ENCODE measurements at places on chromosomes 1 and 21. TPM values are rescaled to one million over a fixed set of nuclear protein-coding genes. Genes with fewer than 3 reads are reported as not detected.

DNA sequence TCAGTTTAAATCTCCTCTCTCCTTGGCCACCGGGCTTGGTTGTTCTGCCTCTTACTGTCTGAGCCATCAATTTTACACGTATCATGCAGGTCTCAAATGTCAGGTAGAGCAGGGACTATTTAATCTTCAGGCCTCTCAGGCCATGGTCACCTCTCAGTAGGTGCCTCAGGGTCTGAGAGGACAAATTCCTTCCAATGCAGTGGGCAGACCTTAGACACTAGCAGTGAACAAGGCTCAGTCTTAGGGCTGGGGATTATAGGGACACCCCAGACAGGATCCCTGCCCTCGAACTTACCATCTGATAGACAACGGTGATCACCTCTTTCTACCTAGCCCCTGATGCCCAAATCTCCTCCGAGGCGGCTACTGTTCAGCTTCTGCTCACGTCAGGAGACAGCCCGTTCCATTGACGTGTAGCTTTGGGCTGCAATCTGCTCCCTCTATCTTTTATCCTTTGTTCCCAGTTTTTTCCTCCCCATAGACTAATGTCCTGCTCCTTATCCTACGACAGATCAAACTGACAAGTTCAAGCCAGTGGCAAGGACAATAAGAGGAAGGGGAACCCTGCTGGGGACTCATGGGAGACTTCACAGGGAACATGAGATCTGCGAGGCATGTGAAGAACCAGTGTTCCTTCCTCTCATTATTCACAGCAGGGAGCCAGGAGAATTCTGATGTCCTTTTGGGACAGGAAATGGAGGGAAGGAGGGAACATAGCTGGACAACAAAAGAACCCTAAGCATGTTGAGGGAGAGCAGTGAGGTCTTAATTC, 1.4 kb upstream of the MYOG start:
- DNase-seq, result no peak

DNA sequence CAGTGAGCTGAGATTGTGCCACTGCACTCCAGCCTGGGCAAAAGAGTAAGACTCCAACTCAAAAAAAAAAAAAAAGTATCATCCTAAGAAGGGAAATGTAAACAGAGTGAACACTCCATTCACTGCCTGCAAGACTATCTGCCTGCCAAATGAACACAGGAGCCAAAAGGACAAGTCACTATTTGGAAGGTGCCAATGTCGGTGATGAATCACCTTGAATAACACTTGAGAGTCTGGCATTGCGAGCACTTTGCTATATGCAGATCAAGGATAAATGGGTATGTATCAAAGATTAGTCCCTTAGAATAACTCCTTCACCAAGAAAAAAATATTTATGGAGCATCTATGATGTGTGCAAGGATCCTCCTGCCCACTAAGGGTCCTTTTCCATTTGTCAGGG, 6.6 kb downstream of the UBR4 start:
- no peak for DNase-seq

GRCh38 chr1:165298203-165298820, 58.2 kb downstream of the LMX1A start:
- DNase-seq, result no peak

DNA sequence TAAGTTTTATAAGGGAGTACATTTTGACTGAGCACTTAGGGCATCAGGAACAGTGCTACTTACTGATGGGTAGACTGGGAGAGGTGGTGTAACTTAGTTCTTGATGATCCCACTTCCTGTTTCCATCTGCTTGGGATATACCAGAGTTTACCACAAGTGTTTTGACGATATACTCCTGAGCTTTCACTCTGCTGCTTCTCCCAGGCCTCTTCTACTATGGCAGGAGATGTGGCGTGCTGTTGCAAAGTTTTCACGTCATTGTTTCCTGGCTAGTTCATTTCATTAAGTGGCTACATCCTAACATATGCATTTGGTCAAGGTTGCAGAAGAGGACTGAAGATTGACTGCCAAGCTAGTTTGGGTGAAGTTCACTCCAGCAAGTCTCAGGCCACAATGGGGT, 41.3 kb upstream of the LAMC2 start:
- no peak for DNase-seq

GRCh38 chr1:88922214-88922613, 30.8 kb upstream of the GTF2B start:
- no peak for DNase-seq

DNA sequence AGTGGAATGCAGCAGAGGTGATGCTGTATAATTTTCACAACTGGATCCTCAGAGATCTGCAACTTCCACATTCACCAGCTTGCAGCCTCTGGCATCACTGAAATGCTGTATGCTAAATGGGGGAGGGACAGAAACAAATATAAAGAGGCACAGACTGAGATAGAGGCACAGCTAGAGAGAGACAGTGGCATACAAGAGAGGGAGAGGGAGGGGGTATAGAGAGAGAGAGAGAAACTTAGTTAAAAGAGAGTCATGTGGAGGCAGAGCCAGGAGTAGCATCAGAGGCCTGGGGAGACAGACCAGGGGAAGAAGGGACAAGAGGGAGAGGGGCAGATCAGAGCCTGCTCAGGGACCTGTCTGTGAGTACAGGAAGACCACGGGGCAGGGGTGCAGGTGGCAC, 84.5 kb upstream of the GRIK3 start:
- no peak for DNase-seq

- no peak for DNase-seq
Measured at GRCh38 chr21:46662765-46663500, 27.5 kb downstream of the PRMT2 start.

DNA sequence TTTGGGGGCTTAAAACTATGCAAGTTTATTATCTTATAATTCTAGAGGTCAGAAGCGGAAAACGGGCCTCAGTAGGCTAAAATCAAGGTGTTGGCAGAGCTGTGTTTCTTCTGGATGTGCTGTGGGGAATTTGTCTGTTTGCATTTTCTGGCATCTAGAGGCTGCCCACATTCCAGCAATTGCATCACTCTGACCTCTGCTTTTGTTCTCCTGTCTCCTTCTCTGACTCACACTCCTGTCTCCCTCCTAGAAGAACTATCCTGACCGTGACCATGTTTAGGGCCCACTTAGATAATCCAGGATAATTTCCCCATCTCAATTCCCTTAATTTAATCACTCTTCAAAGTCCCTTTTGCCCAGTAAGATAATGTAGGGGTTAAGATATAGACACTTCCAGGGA, 127.4 kb upstream of the DEPDC1 start:
- no peak for DNase-seq

- no peak for DNase-seq
Measured at GRCh38 chr1:37002898-37003297, 31.4 kb downstream of the GRIK3 start.

- DNase-seq, result no peak
Measured at GRCh38 chr1:111778066-111778465, 22.4 kb downstream of the DDX20 start.

GRCh38 chr21:45383111-45383614, 21.8 kb upstream of the COL18A1 start:
- no peak for DNase-seq

DNA sequence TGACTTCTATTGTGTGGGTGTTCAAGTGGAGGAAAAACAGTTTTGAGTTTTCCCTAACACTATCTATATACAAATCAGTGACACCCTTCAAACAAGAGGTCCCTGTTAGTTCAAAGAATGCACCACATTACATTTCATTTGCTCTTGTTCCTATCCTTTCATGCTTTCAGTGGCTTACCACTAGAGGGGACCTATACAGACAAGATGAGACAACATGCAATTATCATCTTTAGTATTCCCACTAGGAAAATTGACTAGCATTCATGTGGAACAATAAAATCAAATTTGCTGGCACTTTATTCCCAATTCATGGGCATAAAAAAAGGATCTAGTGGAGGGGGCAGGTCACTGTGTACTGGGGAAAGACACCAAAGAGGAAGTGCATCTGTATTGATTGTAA, 13.3 kb upstream of the SIPA1L2 start:
- no peak for DNase-seq

- no peak for DNase-seq
Measured at GRCh38 chr1:82160903-82161302, 360.2 kb downstream of the ADGRL2 start.

GRCh38 chr1:41378999-41379737, 17.9 kb downstream of the FOXO6 start:
- no peak for DNase-seq

Gene C1orf116
- total RNA-seq, result not detected

Gene SPRR2E
- total RNA-seq, result not detected

Gene ITLN2
- total RNA-seq, result not detected

Gene PTGER3
- 0.18 TPM for total RNA-seq

Gene PEX19
- 44.8 TPM for total RNA-seq

Gene DNASE2B
- total RNA-seq, result not detected

Gene IL6R
- total RNA-seq, result 6.7 TPM

Gene RYR2
- total RNA-seq, result not detected

Gene PLPP3
- total RNA-seq, result not detected

Gene SYT6
- 0.11 TPM for total RNA-seq

Gene GALE
- 43.6 TPM for total RNA-seq

Gene CD1D
- not detected for total RNA-seq

Gene ZSCAN20
- 4.8 TPM for total RNA-seq

Gene ZNF593OS
- not detected for total RNA-seq

Gene REN
- not detected for total RNA-seq

Gene RASSF5
- 239 TPM for total RNA-seq

Gene ADARB1
- 24.4 TPM for total RNA-seq
